ENCODE measurements at places on chromosomes 5 and 9.

- no peak for DNase-seq
These were observed 214.1 kb upstream of the DAPK1 start for GRCh38 chr9:87283585-87283984.

GRCh38 chr9:36080519-36080918 lies 43.8 kb downstream of the RECK start:
- no peak for DNase-seq

- DNase-seq: no peak
These were observed 88.1 kb upstream of the ADAMTSL1 start for GRCh38 chr9:18385696-18386490.

DNA sequence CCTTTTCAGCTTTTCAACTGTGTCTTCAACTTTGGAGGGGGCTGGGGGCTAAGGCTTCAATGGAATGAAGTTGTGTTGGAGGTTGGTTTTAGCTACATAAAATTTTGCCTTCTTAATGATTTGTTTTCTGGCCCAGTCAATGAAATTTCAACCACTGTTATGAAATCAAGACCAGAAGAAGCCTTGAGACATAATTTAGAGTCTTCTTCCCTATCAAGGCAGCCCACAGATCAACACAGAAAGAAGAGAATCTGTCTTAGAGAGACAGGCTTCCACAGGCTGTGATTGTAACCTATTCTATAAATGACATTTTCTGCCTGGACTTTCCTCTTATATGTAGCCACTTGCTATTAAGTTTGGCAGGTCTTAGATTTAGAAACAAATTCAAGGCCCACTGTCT lies 46.5 kb upstream of the ZSWIM6 start:
- no peak for DNase-seq

GRCh38 chr9:24793787-24794186 lies 248.1 kb upstream of the IZUMO3 start:
- no peak for DNase-seq

DNA sequence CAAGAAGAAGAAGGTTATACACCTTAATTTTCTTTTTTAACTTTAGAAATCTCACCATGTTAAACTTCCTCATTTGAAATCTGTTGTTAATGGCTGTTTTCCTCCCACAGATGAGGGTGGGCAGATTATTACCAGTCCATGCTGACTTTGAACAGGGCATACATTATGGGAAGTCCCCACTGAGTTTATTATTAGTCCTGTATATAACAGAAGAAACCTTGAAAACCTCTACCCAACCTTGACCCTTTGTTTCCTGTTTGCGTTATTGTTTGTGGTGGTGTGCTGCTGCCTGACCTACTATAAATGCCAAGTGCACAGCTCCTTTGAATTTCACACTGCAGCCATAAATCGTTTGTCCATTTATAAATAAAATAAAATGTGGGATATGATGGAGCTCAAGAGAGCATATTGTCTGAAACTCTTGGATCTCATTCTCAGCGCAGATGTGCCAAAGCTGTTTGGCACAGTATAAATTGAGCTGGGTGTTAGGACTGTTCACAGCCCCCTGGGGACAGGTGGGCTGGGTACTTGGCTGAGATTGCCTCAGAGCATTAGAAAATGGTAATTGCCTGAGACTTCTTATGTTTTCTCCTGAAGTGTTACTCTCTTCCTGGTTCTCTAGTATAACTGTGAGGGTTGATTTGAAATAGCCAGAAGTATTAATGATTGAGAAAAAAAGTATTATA lies 139.6 kb downstream of the SPATA31D1 start:
- DNase-seq: no peak

- DNase-seq: no peak
These were observed 8.6 kb upstream of the FIBCD1 start for GRCh38 chr9:130947618-130948140.

DNA sequence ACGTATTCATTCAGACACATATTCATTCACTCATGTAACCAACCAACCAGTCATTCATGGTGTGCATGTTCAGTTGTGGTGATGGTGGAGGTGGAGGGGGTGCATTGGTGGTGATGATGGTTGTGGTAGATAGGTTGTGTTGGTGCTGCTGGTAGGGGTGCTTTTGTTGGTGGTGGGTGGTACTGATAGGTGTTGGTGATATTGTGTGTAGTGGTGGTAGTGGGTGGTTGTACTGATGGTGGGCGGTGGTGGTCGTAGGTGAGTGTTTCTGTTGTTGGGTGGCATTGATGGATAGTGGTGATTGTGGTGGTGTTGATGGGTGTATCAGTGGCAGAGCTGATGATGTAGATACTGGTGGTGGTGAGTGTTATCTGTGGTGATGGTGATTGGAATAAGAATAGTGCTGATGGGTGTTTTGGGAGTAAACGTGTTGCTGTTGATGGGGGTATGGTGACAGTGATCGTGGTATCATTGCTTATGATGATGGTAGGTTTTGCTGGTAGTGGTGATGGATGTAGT lies 59.8 kb upstream of the SHB start:
- no peak for DNase-seq

- DNase-seq: no peak
These were observed 7.3 kb downstream of the GRK6 start for GRCh38 chr5:177433658-177434217.

DNA sequence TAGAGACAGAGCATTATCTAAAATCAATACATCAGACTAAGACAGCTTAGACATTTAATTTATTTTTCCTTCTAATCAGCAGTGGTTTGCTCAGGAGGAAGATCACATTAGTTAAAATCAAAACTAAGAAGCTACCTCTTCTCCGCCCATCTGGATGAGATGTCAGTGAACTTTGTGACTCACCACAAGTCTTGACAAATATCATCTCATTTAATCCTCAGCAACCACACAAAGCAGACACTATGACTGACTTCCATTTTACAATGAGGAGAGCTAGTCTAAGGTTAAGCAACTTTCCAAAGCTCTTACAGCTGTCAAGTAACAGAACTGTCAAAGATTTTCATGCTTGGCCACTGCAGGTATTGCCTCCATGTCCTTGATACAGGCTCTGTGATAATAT lies 289.5 kb downstream of the DEPDC1B start:
- DNase-seq: no peak

All from stimulated activated CD4-positive, alpha-beta T cell treated with anti-CD3 and anti-CD28 coated beads, TNF-alpha, amount 100 ng/mL, for 1 hour (primary cell).